NCI-H774 (cell line): ENCODE measurements at places on chromosomes 1 and 21.
A peak's percentile ranks its signal among the peaks of the same experiment; 100 is the strongest.

GRCh38 chr1:181341026-181341632, 142.2 kb upstream of the CACNA1E start:
- no peak for DNase-seq

- DNase-seq: no peak
Observed at GRCh38 chr1:246036175-246036574, 470.9 kb downstream of the SMYD3 start.

DNA sequence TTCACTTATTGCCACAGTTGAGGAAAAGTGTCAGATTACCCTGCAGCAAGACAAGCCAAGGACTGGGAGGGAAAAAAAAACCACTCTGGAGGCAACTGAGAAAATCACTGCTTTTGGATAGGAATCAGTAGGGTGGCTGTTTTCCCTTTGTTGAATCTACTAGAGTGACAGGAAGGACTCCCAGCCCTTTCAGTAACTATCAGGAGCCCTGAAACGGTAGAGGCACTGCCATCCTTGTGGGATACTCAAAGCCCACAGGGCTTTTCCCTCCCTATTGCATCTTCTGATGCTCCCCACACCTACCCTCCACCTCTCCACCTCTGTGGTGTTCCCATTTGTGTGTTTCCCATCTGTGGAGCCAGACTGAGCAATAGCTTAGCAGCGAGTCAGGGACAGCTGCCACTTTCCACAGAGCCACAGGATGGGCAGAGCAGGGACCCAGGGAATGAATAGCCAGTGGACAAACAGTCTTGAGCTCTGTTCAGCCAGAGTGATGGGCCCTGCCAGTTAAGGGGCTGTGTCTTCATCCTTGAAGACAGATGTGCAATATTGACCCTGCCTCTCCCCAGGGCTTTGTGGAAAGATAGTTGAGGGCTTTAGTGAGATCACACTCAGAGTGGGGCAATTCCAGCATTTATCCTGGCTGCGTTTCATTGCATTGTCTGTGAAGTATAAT, 13.9 kb downstream of the UBIAD1 start:
- DNase-seq: no peak

GRCh38 chr1:228900886-228901392, 165.7 kb downstream of the RHOU start:
- DNase-seq: no peak

DNA sequence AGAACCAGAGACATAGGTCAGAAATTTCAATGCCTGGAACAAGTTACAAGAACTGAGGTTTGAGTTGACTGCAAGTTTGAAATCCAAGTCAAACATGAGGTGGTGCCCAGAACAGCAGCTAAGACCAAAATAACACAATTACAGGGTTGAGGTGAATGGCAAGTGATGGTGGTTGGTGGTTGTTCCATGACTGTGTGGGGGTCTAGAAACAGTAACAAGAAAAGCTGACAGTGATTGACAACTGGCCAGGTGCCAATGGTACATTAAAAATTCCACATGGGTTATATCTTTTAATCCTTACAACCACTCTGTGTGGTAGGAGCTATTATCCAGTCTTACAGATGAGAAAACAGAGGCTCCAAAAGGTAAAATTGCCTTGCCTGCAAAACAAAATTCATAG, 32.0 kb downstream of the RIMS3 start:
- no peak for DNase-seq

DNA sequence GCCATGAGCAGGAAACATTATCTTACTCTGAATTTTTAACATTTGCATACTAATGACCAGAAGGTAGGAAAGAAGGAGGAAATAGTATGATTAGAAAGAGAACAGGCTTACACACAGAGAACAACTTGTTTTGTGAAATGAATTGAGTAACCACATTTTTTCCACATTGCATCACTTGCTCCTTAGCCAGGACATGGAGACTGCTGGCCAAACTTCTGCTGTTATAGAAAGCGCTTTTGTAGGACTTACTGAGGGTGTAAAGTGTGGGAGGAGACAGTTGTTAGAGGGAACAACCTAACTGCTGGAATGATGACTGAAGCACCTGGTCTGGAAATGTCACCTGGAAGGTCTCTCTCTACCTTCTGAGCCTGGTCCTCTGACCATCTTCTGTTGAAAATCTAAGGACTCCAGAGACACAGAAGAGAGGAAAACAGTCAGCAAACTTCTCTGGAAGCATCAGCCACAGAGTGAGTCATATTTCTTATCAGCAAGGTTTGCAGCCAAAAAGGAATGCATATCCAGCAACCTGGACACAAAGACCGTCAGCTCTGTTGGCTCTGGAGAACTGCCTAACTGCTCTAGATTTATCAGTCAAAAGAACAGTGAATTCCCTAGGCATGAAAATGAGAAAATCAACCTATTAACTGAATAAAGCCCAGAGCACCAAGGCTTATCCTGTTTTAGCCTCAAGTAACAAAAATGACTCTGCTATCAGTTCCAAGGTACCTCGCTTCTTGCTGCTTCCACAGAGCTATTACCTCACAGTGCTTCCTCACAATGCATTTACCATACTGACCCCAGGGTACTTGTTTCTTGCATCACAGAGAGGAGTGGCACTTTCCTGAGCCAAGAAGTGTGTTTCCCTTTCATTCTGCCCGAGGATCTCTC, 88.0 kb upstream of the SLFNL1 start:
- no peak for DNase-seq

DNA sequence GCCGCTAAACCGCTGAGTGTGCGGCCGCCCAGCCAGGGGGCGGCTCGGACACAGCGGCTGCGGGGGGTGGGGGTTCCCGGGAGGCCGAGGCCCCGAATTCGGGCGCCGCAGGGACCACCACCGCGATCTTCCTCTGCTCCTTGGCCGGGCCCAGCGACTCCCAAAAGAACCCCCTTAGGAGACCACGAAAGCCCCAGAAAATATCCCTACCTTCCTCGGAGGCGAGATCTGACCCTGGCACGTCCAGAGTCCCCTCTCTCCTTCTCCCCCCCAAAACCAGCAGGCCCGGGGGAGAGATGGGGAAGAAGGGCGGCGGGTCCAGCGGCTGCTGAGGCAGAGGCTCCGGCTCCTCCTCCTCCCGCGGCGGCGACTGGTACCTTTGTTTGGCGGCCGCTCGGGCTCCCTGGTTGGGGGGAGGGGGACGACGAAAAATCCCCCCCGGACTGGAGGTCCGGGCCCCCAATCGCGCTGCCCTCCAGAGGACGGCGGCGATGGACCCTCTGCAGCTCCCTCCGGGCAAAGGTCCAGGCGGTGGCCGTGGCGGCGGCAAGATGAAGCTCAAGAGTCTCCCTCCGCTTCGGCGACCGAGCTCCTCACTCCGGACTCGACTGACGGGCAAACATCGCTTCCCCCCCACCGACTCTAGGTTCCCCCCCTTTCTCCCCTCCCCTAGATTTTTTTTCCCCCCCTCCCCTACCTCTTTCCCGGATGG, at the start of gene ARID4B:
Gene ARID4B (minus strand): TSS at position 621 of the 712 bp plus-strand sequence. CDS start 1,260 bp downstream, outside the sequence.
- peak; percentile 67 for DNase-seq

- no peak for DNase-seq
Observed at GRCh38 chr1:228552596-228553176, 65.5 kb downstream of the RNF187 start.

DNA sequence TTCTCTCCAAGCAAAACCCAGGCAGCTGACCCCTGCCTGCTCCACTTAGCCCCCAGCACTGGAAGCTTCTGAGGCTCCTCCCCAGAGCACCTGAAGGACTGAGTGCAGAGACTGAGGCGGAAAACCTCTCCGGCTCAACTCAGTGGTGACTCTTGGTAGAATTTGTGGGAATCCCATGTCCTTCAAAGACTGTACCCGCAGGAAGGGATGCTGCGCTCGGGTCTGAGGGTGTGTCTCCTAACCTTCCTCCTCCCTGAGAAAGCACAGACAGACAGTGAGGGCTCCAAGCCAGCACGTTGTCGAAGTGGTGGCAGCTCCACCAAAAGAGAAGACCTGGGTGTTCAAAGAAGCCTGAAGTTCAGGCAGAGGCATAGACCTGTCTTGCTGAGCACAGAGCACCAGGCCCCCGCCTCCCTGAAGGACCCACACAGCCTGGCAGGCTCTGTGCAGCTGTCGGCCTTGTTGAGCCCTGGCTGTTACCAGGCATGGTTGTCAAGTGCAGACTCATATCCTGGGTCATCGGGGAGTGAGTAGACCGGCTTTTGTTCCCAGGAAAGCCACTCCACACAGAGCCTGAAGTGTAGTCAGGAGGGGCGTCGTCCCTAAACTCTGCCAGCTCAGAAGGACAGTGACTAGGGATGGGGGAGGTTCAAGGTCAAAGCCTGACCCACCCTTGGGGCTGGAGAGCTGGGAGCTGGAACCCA, 36.7 kb downstream of the CSMD2 start:
- no peak for DNase-seq

GRCh38 chr1:201838381-201838780, 9.4 kb downstream of the IPO9 start:
- no peak for DNase-seq

DNA sequence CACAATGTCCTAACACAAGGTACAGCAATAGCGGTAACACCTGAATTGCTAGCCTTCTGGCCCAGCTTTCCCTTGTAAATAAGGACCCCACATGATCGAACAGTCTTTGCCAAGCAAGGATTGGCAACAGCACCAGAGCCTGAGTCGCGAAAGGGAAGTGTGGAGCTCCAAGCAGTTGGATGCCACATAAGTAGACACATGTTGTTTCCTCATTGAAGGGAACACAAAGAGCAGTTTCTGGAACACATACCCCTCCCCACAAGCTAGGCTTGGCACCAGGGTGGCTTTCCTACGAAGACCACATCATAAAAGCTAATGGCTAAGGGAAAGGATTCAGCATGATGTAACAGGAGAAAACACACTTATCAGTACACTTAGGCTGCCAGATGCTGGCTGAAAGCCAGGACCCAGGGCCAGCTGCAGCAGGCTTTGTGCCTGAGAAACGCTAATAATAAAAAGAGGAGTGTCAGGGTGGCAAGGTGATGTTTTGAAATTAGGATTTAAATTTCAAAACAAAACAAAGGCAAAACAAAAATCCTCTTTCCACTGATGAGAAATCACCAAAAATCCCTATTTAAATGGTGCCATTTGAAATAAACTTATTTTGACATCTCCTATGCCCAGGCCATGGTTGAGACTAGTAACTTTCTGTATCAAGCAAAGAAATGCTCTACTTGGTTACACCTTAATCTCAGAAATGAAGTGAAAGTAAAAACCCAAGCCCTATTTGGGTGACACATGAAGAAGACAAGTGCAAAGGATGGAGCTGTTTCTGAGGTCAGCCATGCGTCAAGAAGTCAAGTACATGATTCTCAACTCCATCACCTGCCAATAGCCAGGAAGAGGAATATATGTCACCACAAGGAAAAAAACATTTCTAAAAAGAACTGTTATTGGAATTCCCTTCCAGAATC, 11.9 kb upstream of the CPLANE2 start:
- peak; percentile 65 for DNase-seq
